Subcutaneous preadipocyte (primary cell): ENCODE measurements at places on chromosomes 5 and 9. TPM values are rescaled to one million over a fixed set of nuclear protein-coding genes. Genes with fewer than 3 reads are reported as not detected.

Gene GNA14
- total RNA-seq, result 0.20 and 0.73 TPM in 2 replicates

Gene SPATA31D4
- not detected in 2 replicates for total RNA-seq

Gene FOXI1
- not detected in 2 replicates for total RNA-seq

Gene C9orf50
- total RNA-seq, result not detected in 2 replicates

Gene C5orf52
- total RNA-seq, result not detected in 2 replicates

Gene PDGFRB
- total RNA-seq, result 253 and 297 TPM in 2 replicates

Gene TSLP
- 4.1 and 5.1 TPM in 2 replicates for total RNA-seq

Gene IFNK
- not detected in 2 replicates for total RNA-seq

Gene LCN6
- total RNA-seq, result not detected in 2 replicates

Gene GMCL2
- total RNA-seq, result not detected in 2 replicates

Gene RPL35
- total RNA-seq, result 1,595 and 2,819 TPM in 2 replicates

Gene SPATA6L
- 0.39 and 1.5 TPM in 2 replicates for total RNA-seq

Gene FRRS1L
- under 0.01 TPM in 1 of 2 replicates, not detected in the other for total RNA-seq

Gene SPINK13
- total RNA-seq, result not detected in 2 replicates
